NCI-H82 (cell line): ENCODE measurements at places on chromosomes 5 and 9.

GRCh38 chr9:82191082-82191770 is 202.7 kb downstream of the SPATA31D1 start:
- no peak for DNase-seq

GRCh38 chr9:1659363-1659690 is 355.8 kb upstream of the SMARCA2 start:
- DNase-seq = no peak

DNA sequence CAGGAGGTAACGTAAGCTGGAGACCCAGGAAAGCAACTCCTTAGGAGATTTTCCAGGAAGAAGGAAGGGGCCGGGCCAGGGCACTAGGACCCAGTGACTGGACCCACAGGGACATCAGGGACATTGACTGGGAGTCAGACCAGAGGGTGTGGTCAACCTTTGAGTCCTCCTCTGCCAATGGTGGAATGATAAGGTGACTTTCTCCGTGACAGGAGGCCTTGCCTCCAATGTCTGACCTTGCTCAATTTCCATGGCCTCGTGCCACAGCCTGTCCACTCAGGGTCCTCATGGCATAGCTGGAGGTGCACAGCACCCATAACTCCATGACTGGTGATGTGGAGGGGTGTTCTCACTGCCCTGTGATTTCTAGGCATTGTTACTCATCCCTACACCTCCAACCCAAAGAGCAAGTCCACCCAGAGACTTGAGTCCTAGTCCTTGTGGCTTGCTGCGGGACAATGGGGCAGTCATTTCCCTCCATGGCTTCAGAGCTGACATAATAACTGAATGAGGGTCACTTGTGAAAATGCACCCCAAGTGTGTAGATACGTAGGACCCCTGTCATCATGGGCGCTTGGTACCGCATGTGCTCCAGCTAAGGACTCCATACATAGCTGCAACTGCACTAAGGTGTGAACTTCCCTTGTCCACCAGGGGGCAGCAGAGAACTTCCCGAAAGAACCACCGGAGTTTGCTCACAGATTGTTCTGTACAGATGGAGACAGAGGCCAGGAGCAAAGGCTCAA is 4.1 kb upstream of the AMBP start:
- peak; percentile 97 for DNase-seq

DNA sequence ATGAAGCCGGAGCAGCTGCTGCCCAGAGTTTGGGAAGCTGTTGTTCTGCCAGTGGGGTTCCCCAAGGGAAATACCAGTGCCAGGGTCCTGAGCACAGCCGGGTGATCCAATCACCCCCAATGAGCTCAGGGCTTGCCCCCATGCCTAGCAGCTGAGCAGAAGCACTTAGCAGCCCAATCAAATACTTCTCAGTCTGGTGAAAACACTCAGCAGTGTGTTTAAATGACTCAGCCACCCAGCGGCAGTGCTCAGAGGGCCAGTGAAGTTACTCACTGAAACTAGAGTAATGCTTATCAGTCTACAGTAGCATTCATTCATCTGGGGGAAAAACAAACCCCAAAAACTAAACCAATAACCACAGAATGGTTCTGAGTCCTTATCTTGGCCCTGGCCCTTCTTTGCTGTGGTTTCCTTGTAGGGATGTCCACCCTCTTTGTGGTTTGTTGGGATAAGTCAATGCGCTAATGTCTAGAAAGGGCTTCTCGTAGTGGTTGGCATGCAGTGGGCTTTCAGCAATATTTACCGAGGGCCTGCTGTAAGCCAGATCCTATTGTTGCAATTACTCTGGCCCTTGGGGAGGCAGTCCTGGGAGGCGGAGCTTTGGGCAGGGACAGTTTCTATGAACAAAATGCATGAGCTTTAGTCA is 43.1 kb downstream of the LHX2 start:
- DNase-seq = no peak

DNA sequence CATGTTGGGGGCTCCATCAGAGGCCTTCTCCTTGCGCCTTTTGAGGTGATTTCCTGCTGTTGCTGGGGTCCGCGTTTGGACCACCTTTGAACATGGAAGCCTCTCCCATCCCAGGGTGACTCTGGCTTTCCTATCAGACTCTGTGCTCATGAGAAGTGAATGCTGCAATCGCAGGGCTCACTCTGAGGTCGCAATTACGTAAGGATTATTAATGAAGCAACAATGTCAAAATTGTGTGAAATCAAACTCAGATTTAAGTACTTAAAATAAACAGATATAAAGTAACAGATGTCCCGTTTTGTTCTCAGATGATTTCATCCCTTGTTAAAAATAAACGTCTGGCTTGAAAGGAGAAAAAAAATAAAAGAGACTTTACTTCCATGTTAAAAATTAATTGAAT is 634.2 kb downstream of the BNC2 start:
- DNase-seq = no peak

GRCh38 chr5:2511126-2511525 is 240.4 kb downstream of the IRX2 start:
- no peak for DNase-seq

DNA sequence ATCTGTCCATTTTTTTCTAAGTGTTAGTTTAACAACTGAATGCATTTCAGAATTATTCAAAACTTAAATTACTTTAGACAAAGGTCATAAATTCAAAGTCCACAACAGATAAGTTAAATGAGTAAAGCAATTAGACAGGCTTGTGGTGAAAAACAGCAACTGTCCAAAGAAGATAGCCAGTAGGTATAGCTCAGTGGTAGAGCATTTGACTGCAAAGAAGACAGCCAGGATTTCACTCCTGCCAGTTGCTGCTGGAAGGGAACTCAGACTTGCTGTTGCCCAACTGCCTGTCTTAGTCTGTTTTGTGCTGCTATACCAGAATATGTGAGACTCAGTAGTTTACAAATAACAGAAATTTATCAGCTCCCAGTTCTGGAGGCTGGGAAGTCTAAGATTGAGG is 10.0 kb downstream of the FANCC start:
- no peak for DNase-seq

DNA sequence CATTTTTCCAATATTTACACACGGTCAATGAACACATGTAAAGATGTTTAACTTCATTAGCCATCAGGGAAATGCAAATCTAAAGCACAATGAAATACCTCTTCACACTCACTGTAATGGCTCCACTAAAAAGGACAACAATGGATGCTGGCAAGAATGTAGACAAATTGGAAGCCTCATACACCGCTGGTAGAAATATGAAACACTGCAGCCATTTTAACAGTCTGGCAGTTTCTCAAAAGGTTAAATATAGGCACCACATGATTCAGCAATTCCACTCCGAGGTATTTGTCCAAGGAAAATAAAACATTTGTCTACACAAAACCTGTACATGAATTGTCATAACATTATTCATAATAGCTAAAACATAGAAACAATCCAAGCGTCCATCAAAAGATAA is 20.0 kb downstream of the RNF145 start:
- DNase-seq = no peak

- no peak for DNase-seq
These were observed 28.7 kb downstream of the TLE4 start for GRCh38 chr9:79600466-79600865.

GRCh38 chr9:14650596-14650995 is 42.6 kb downstream of the ZDHHC21 start:
- no peak for DNase-seq

DNA sequence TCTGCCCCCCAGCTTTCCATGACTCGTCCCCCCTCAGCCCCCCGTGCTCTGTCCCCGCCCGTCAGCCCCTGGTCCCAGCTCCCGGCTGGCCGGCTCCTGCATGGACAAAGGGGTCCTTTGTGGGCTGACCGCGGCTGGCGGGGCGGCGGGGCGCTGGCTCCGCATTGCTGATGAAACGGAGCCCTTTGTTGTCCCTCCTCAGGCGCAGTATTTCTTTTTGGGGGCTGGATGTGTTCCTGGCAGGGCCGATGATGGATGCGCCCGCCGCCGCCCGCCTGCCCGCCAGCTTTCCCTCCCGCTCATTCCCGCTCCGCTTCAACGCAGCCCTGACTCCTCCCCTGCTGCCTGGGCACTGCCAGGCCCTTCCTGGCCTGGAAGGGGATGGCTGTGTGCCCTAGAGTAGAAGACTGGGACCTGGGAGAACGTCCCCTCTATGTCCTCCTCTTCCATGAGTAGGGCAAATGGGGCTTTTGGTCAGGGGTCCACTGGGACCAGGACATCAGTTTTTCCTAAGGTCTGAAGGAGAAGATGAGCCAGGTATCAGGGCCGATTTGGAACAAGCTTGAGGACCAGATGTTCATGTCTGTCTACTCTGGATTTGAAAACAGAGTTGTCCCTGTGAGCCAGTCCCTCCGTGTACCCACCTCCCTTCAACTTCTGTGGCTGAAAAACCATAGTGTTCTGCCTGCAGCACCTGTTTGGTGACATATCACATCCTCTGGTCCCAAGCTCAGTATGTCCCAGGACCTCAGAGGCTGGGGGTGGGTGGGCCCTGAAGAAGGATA is 29.0 kb downstream of the CXXC5 start:
- DNase-seq = no peak

DNA sequence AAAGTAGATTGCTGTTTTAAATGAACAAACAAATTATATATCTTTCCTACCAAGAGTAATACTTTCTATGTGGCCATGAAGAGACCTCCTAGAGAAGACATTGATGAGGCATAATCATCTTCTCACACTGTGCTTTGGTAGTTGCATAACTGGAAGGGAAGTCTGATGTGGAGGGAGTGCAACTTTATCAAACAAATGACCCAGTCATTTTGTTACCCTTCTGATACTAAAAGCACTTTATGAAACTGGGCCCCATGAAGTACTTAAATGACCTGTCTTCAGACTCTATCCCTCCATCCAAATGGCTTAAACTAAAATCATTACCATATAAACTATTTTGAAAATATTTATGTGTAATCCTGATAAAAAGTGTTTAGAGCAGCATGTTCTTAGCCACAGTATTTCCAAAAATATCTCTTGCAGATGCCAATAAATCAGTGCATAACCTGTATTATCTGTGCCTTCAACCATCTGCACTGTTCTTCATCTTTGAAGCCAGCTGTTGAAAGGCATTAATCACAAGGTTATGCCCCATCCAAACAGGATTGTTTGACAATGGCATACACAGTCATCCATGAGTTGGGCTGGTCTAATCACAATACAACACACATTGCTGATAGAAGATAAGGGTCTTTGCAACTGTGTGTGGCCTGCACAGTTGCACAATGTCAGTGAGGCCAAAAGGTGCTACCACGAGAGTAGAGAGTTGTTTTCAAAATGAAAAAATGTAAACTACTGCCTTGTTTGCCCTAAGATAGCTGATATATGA is 31.9 kb upstream of the MIER3 start:
- no peak for DNase-seq

- no peak for DNase-seq
These were observed 168.3 kb downstream of the GABBR2 start for GRCh38 chr9:98540476-98540875.

DNA sequence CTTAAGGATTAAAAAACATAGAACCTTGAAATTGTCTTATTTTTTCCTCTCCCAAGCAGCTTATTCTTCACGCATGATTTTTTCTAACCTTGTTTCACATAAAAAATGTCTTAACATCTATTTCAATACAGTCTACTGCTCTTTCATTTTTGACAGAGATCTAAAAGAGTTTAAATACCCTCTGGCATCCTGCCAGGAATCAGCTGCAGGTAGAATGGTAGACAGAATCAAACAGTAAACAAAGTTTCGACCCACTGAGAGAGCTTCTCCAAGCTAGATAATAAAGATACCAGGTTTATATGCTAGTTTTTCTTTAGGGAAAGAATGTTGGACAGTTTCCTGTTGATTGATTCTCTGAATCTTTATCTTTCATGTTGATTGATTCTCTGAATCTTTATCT is 555.8 kb upstream of the CDH9 start:
- peak; percentile 42 for DNase-seq

DNA sequence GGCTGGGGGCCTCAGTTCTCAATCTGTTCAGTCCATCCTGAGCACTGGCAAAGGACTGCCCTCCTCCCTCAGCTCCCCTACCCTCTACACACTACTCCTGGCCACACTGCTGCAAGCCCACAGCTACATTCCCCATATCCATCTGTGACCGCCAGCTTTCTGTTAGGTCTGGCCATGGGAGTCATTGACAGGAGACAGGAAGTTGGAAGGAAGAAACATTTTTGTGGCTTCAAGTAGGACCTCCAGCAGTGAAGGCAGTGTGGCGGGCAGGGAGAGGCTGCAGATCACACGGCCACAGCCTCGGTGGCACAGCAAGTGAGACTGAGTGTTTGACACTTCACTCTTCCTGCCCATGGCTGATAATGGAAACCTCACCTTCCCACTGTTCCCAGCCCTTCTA is 55.9 kb downstream of the SECISBP2 start:
- DNase-seq = no peak

GRCh38 chr5:41459557-41459956 is 50.8 kb downstream of the PLCXD3 start:
- no peak for DNase-seq

DNA sequence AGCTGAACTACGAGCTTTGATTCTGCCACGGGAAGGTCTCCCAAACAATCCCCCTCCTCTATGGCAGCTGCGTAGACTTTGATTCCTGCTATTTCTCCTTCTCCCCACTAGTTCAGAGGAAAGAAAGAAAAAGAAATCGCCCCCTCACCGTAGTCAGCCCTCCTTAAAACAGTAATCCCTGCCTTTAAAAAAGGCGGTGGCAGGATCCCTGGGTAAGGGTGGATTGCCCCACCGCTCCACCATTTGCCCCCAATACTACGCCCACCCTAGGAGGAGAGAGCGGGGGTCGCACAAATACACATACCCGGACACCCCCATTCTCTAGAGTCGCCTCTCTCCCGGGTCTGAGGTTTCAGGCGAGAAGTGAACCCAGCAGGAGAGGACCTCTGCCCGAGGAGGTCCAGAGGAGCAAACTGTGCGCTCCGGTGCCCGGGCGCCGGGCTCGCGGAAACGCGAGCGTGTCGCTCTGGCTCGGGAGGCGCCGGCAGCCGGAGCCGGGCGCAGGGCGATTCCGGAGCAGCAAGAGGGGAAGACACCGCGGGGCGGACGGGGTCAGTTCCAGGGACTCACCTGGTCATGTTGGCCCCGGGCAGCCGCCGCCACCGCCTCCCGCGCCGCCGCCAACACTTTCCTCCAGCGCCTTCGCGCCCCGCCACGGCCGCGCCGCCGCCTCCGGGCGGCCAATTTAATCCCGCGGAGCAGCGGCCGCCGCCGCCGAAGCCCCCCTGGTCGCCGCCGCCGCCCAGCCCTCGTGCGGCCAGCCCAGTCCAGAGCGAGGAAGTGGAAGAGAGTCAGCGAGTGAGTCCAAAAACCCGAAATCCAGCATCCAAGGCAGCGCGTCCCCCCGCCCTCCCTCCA is 1057.7 kb upstream of the DMAC1 start:
- peak; percentile 59 for DNase-seq

GRCh38 chr5:40491644-40492043 is 188.1 kb upstream of the PTGER4 start:
- DNase-seq = no peak

DNA sequence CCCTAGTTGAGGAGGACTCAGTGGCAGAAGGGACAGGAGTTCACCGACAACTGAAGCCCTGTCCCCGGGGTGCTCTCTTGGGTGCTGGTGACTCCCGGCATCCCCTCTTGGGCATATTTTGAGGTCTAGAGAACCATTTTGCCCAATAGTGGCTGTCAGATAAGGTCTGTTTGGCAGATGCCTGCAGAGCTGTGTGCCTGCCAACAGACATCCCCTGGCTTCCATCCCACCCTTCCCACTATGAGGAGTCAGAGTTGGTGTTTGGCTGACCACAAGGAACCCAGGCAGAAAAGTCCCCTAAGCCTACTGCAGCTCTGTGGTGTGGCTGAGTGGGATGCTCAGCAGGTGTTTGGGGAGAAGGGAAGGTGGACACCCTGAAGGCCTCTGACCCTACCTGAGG is 207.0 kb downstream of the AUH start:
- no peak for DNase-seq
